Liver (tissue), 10 donors: ENCODE measurements at places on chromosomes 7 and 10.
A peak's percentile ranks its signal among the peaks of the same experiment; 100 is the strongest.

DNA sequence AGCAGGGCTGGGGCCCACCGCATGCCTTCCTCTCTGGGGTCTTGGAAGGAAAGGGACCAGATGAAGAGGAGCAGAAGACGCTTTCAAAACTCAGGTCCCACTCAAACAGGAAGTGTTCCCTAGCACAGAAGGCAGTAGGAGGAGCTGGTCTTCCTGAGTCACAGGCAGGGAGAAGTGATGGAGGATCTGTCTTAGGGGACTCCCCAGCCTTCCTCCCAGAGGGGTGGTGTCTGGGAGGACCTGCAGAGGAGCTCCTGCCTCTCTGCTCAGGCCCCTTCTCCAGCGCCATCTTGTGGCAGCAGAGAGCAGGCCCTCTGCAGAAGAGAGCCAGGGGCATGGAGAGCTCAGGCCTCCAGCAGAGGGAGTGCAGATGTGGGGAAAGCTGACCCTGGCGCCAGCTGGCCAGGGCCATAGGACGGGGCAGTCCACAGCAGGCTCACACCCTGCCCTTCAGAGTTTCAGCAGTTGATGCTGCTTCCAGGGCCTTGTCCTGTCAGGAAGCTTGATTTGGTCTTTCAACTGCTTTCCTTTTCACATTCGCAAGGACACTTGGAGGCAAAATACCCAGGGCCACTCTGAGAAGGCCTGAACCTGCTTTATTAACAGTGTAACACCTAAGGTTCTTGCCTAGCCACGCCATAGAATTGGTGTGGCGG lies 62.2 kb upstream of the TARP start:
- peak; percentile 78 for DNase-seq

GRCh38 chr10:28202941-28203352 lies 99.9 kb downstream of the MPP7 start:
- DNase-seq = no peak

DNA sequence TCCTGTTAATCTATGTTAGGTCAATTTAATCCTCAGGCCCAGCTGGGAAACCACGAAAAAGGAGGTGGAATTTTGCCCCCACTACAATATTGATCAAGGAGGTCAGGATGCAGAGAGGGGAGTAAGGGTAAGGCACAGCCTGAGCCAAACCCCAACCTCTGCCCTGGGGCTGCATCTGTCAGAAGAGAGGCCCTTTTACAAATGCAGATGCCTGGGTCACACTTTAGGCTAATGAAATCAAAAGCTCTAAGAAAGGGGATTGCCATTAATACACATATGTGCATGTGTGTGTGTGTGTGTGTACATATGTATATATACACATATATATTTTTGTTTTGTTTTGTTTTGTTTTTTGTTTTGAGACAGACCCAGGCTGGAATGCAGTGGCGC lies 25.5 kb upstream of the TRUB1 start:
- no peak for DNase-seq

DNA sequence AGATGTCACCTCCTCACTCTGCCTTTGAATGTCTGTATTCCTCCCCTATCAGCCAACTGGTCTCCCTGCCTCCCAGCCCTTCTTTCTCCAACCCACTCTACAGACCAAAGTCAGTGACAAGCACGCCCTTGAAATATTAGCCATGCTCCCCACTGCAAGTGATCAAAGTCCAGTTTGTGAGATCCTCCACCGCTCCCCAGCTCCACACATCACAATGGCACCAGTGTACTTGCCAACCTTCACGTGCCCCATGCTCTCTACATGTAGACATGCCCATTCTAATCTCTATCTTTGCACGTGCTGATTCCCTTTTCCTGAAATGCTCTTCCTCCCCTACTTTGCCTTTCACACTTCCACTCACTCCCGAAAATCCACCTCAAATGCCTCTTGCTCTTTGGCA lies 150.9 kb downstream of the GRID1 start:
- no peak for DNase-seq

DNA sequence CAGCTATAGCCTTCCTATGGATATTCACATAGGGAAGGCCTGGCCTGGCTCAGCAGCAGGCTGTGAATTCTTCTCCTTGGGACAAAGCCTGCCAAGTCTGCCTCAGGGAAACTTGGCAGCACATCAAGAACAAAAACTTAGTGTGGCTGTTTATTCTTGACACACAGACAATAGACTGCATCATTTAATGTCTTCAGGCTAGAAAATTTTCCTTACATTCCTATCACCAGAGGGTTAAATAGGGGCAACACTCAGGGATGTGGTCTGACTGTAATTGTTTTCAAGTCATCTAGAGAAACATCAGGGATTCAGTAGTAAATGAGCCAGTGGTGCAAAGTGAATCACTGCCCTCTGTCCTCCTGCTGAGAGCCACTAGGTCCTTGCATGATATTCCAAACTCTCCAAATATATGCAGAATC lies 137.3 kb downstream of the SEMA3C start:
- no peak for DNase-seq
